Spleen (tissue), 13 donors: ENCODE measurements at places on chromosomes 3 and 15. TPM values are rescaled to one million over a fixed set of nuclear protein-coding genes. Genes with fewer than 3 reads are reported as not detected.
A peak's percentile ranks its signal among the peaks of the same experiment; 100 is the strongest.

GRCh38 chr3:105096071-105096470, 270.6 kb upstream of the ALCAM start:
- DNase-seq, result no peak

DNA sequence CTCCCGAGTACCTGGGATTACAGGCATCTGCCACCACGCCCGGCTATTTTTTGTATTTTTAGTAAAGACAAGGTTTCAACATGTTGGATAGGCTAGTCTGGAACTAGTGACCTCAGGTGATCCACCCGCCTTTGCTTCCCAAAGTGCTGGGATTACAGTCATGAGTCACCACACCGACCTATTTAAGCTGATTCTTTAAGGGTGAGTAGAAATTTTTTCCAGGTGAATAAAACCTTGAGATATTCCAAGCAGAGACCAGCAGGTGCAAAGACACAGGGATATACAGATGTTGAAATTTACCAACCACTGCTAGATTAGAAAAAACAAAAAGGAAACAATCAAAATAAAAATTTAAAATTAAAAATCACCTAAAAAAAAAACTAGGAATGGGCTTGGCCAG, 74.4 kb upstream of the CHRNB4 start:
- DNase-seq, result no peak

GRCh38 chr15:66483131-66483566, 14.4 kb downstream of the SNAPC5 start:
- DNase-seq, result no peak

Gene KBTBD8
- total RNA-seq, result 12.5 TPM

Gene PSMD2
- 152 TPM for total RNA-seq

DNA sequence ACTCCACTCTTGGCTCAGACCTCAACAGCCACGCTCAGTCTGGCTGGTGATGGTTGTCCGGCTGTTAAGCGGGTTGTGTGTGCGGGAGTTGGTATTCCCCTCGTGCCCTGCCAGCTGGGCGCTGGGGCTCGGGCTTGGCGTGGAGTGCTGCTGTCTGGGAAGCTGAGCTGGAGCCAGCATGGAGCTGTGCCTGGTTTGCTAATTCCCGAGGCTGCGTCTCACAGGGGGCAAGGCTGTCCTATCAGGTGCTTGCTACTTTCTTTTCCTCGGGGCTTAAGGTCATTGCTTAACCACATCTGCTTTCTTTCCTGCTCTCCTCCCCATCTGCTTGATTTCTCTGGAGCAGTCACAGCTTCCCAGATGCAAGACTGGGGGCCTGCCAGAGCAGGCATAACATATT, 29.9 kb downstream of the PDIA5 start:
- peak; percentile 69 for DNase-seq

Gene TIPARP
- total RNA-seq, result 31.0 TPM

Gene UROC1
- total RNA-seq, result not detected

DNA sequence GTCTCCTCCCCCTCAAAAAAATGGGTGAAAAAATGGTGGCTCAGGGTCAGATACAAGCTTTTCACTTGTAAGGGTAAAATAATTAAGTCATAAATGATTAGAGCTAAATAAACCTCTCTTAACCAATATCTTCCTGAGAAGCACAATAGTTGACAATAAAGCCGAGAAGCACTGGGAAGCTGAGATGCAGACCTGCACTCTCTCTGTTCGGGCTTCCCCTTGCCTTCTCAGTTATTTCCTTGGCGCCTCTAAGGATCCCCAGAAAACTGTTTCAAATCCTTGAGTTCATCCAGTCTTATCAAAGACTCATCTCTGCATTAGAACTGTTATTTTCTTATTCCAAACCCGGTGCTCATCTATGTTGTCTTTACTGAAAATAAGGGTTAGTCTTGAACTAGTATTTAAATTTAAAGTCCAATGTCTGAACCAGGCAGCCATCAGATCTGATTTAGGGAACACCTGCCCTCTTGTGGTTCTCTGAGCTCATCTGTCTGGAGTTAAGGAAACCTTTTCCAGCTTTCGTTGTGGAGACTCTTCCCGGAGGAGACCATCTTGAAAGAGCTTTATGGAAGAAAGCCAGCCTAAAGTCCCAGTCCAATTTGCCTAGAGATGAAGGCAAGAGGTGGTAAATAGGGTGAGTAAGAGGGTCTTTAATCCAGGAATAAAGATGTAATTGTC, 256.4 kb upstream of the MCTP2 start:
- DNase-seq, result no peak

Gene TRH
- total RNA-seq, result not detected

DNA sequence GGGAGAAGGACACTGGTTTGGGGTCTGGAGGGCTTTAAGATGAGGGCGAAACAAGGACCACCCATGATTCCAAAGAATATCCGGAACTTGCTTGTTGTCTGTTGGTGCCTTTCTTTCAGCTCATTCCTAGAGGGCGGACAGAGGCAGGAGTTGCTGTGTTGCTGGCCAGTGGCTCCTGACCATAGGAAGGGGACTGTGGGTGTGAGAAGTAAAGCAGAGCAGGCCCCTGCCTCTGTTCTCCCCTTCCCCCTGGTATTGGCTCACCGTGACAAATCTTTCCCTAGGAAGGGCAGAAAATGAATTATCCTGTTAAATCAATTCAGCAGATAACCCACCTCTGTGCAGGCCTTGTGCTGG, 89.1 kb downstream of the LIPC start:
- DNase-seq, result no peak

GRCh38 chr3:24323272-24323671, 171.4 kb downstream of the THRB start:
- DNase-seq, result no peak

Gene CCDC66
- 80.2 TPM for total RNA-seq
